Erythroblast (primary cell): ENCODE measurements at places on chromosomes 11 and 22.

DNA sequence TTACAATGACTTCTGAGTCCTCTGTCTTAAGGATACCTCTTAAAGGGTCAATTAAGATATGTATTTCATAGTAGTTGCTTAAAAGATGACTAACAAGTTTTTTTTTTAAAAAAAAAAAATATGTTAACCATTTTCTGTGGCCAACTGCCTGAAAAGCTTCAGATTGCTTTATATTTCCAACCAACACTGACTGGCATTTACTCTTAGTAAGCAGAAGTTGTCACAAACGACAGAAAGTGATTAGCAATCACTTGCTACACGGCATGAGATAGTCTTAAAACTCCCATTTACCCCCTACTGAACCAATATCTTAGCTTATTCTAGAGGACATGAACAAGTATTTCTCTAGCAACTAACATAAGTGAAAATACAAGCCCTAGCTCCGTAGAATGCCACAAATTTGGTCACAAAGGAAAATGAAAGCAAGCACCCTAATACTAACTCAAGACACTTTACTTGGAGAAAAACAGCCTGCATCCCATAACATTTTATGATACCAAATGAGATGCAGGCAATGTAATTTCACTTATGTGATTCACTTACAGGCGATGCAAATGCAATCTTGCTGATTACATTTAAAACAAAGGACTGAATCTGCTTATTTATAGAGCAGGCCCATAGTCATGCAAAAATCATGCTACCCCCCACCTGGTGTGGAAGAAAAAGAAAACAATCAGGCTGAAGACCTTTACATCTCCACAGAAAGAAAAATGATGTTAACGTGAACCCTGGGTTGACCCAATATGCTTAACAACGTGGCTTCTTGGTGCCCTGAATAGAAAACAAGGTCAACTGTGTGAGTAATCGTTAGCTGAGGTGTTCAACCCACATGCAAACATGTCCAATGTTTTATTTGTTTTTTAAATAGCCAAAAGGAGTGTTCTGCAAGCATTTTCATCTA is 25.7 kb downstream of the MPPED2 start:
- DNase-seq: no peak

DNA sequence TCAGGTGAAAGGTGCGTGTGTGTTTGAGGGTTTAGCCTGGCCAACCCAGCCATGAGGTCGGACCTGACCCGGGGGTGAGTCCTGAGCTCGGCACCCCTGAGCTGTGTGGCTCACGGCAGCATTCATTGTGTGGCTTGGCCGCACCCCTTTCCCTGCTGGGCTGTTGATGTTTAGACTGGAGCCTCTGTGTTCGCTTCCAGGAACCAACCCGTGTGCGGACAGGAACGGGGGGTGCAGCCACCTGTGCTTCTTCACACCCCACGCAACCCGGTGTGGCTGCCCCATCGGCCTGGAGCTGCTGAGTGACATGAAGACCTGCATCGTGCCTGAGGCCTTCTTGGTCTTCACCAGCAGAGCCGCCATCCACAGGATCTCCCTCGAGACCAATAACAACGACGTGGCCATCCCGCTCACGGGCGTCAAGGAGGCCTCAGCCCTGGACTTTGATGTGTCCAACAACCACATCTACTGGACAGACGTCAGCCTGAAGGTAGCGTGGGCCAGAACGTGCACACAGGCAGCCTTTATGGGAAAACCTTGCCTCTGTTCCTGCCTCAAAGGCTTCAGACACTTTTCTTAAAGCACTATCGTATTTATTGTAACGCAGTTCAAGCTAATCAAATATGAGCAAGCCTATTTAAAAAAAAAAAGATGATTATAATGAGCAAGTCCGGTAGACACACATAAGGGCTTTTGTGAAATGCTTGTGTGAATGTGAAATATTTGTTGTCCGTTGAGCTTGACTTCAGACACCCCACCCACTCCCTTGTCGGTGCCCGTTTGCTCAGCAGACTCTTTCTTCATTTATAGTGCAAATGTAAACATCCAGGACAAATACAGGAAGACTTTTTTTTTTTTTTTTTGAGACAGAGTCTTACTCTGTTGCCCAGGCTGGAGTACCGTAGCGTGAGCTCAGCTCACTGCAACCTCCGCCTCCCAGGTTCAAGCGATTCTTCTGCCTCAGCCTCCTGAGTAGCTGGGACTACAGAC is 53.9 kb upstream of the PPP6R3 start:
- no peak for DNase-seq

DNA sequence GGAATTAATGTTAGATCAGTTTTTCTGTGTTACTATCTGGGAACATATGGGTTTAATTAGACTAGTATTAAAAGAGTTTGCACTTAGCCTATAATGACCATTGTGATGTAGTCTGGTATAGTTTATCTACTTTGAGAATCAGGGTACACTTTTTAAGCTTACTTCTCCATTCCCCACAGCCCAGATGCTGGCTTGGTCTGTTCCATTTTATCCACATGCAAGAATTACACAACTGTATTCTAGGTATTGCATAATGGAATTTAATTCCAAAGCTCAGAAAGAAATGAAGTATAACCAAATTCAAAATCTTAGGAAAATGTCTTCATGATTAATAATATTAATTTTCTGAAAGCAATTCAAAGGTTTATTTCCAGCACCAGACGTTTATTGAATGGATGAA is 122.2 kb upstream of the PDGFD start:
- DNase-seq: no peak

DNA sequence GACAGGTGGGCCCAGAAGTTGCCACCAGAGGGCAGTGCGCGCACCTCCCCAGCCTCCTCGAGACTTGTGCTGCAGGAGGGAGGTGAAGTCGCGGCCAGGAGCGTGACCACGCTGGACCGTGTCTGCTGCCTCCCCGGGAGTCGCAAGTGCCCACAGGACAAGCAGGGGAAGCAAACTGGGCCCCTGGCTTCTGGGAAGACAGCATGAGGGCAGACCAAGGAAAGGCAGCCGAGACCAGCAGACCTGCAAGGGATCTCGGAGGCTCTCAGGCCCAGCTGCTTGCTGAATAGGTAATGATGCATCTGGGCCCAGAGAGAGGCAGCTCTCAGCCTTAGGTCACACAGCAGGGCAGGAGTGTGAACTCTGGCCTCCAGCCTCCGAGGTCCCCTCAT is 17.0 kb upstream of the IL2RB start:
- peak; percentile 74 for DNase-seq

DNA sequence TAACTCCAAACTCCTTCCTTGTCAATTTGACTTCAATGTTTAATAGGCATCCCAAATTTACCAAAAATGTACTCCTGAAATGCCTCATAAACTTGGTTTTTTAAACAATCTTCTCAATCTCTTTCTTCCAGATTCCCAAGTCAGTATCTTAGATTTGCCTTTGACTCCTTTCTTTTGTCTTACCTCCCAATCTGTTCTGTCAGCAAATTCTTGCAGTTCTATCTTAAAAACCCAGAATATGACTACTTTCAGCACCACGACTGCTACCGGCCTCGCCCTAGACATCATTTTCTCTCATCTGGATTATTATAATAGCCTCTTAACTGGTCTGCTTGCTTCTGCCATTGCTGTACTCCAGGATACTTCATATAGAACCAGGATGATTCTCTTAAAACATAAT is 7.9 kb downstream of the NLRP14 start:
- no peak for DNase-seq

DNA sequence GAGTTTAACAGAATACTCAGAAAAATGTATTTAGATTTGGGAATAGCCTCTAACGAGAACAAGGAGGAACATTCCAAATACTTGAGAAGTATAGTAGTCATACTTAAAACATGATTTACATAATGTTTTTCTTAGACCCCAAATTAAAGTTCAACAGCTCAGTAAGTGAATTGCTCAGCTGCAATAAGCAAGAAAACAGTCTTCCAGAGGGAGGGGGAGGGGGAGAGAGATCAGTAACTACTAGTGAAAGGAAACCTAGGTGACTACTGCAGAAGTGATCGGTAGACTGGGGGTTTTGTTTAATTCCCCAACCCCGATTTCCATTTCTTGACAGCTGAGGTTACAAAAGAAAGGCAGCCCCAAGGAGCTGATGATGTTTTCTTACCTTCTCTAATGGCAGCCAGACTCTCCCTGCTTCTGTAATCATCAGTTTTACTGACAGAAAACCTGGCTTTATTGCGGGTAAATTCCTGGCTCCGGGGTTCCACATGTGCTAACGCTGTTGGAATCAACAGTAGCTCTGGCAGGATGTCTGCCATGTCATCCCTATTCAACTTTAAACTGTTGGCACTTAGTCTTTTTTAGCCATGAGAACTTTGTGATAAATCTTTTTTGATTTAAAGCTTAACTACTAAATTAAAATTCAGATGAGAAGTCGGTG is 82.4 kb upstream of the BIRC3 start:
- no peak for DNase-seq

GRCh38 chr11:8309862-8310261 is 46.2 kb upstream of the LMO1 start:
- DNase-seq: no peak

DNA sequence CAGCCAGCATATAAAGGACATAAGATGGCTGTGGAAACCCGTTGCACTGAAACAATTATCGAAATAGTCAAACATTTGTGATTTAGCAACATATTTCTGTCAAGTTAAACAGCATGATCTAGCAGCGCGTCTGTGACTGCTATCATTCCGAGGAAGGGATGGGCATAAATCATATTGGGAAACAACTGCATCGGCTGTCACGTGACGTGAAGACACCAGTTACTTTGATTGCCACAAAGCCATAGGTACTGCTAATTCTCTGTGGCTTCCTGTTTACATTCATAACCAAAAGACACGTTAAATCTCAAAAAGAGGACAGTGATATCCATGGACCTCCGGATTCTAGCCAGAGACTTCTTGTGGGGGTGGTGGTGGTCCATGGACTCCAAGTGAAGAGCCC is 87.8 kb downstream of the CACNA1I start:
- no peak for DNase-seq

DNA sequence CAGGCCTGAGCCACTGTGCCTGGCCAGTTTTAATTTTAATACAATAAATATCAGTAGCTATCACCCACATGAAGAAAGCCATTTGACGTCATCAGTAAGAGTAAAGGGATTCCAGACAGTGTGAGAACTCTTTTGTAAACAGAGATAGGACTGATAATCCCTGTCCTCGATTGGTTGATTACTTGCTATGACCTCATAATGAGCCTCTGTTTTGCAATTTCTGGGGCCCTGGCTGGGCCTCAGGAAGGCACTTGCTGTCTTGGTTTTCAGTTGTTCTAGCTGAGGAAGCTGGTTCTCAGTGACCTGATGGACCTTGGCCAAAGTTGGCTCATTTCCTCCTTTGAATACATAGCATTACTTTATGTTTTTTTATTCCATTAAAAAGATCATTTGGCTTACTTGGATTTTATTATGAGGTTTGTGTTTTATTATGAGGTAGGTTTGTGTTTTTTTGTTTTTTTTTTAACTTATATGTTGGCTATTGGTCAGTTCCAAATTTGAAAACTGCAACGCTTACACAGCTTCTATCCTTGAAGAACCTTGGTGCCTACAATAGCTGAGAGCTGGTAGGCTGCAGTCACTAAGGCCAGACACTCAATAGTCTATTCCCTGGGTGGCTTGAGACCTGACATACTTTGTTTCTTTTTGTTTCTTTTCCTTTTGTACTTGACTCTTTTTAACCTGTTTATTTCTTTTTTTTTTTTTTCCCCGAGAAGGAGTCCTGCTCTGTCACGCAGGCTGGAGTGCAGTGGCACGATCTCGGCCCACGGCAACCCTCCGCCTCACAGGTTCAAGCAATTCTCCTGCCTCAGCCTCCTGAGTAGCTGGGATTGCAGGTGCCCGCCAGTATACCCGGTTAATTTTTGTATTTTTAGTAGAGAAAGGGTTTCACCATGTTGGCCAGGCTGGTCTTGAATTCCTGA is 20.0 kb downstream of the MARK2 start:
- DNase-seq: peak; percentile 73

- DNase-seq: no peak
Observed at GRCh38 chr11:7060868-7061267, 27.9 kb upstream of the RBMXL2 start.

GRCh38 chr11:35911013-35911412 is 32.8 kb upstream of the LDLRAD3 start:
- no peak for DNase-seq

- no peak for DNase-seq
Observed at GRCh38 chr11:118212781-118213191, 12.0 kb downstream of the JAML start.

DNA sequence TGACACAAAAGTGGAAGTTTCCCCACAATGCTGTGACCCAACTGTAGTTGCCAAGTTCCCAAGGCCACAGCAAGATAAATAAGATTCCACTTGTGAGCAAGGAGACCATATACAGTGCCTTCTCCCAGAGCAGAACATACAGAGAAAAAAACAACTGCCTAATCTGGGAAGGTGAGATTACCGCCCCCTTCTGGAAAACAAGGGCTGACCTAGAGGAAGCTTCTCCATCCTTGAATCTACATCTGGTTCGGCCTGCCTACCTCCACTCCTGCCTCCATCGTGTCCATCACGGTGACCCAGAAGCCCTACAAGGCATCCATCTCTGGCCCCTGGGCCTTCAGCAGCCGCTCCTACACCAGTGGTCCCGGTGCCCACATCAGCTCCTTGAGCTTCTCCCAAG is 6.1 kb upstream of the RNASEH2C start:
- no peak for DNase-seq

GRCh38 chr11:27864611-27865010 is 164.4 kb upstream of the BDNF start:
- no peak for DNase-seq

DNA sequence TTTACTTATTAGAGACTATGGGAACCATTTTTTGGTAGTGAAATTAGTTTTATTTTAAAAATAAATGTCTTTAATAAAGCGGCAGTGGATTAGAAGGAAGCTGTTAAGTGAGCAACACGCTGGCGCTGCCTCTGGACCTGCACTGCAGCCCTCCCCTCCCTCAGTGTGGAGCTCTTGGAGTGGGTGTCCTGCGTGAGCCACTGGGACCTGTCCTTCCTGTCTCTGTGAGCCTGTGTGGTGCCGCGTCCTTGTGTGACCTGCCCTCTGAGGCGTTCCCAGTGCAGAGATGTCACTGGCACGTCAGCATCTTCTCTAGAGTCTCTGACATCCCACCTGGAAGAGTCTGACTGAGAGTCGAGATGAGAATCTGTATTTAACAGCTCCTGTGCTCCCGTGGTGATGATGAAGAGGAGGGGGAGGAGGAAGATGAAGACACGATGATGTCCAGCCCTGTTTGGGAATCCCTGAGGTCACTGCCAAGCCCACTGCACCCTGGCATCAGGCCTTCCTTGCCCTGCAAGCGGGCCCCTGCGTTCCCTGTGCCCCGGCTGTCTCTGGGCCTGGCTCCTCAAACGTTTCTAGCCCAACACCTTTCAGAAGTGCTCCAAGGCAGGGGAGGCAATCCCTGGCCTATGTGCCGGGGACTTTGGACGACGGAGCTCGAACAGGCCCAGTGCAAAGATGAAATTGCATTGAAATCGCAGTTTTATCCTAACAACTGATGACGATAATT is 271.8 kb downstream of the TBC1D22A start:
- no peak for DNase-seq
